Non-pigmented ciliary epithelial cell (primary cell): ENCODE measurements at places on chromosomes 11 and 22.

DNA sequence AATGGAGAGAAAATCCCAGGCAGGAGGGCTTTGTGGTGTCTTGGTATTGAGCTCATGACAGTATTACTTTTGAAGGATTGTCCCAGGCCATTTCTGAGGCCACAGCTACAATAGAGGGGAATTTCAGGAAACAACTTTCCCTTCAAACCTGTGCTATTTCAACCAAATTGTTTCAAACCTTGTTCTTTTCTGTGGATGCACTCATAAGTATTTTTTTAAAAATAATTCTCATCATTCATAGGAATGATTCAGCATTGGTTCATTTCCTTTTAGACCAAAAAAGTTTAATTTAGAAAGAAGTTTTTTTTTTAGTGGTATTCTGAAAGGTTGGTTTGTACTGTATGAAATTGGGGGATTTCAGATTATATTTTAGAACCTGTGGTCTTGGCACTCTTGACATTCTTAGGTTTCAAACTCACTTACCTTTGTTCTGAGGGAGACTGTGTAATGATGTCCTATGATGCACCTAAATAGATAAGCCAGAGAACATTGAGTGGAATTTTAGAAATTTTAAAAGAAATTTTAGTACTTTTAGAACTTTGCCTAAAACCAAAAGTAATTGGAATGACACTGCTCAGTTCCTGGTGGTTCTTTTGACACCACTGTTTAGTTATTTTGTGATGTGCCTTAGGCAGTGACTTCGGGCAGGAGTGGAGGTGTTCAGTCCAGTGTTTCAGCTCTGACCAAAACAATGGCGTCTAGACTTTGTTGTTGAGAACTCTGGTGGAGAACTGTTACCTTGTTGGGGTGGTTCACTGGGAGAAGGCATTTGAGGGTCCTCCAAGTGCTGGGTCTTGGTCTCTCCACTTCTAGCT, 12.2 kb downstream of the TEAD1 start:
- DNase-seq = no peak

- no peak for DNase-seq
These were observed 2.9 kb downstream of the MGAT3 start for GRCh38 chr22:39459681-39460080.

- no peak for DNase-seq
These were observed 13.6 kb downstream of the CHEK2 start for GRCh38 chr22:28728002-28728401.

- DNase-seq = no peak
These were observed 170.3 kb downstream of the KIRREL3 start for GRCh38 chr11:126830216-126830806.

DNA sequence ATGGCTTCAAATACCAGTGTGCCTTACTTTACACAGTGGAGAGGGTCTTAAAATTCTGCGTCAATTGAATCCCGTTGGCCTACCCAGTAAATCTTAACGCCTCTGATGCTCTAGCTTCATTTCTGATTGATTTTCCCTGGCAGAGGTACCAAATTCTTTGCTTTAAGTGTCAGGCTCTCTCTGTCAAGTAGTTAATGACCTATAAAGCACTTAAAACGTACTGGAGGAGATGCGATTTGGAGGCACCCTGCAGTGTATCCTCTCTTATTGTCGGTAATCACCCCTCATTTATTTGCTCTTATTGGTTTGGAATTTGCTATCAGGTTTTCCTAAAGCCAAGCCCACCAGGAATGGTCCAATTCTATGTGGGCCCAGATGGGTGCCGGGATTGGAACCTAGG, 59.2 kb downstream of the NFAM1 start:
- DNase-seq = no peak

- DNase-seq = peak; percentile 64
These were observed 85.2 kb downstream of the CCDC81 start for GRCh38 chr11:86459682-86460460.
